Stimulated activated CD4-positive, alpha-beta T cell treated with anti-CD3 and anti-CD28 coated beads, Interleukin-15, amount 100 ng/mL, for 1 hour (primary cell): ENCODE measurements at places on chromosomes 4 and X.

DNA sequence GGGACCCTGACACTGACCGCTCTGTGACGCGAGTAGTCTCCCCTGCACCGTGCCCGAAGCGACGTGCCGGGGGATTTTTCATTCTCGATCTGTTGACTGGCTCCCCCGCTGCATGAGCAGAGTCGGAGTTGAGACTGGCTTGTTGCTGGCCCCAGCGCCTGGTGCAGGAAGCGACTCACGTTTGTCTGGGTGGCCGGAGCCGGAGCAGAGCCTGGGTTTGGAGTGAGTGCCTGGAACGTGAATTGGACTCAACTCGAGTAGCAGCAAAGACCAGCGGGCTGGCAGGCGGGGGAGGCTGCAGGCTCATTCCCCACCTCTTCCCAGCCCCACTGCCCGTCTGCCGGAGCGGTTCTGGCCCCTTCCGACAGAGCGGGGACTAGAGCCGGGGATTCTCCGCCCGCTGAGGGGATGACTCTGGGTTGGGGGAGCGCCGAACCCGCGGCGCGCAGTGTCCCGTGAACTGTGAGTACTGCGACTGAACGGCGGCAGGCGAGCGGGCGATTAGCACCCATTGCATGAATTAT is 554 bp downstream of the PCDH7 start:
- no peak for DNase-seq

GRCh38 chr4:80387390-80388283 is 52.1 kb downstream of the CFAP299 start:
- no peak for DNase-seq

- DNase-seq, result no peak
Measured at GRCh38 chr4:39616651-39617050, 22.0 kb downstream of the SMIM14 start.

GRCh38 chrX:20224814-20225487 is 41.8 kb downstream of the RPS6KA3 start:
- no peak for DNase-seq

GRCh38 chrX:28205905-28206304 is 224.7 kb upstream of the DCAF8L1 start:
- DNase-seq, result no peak

DNA sequence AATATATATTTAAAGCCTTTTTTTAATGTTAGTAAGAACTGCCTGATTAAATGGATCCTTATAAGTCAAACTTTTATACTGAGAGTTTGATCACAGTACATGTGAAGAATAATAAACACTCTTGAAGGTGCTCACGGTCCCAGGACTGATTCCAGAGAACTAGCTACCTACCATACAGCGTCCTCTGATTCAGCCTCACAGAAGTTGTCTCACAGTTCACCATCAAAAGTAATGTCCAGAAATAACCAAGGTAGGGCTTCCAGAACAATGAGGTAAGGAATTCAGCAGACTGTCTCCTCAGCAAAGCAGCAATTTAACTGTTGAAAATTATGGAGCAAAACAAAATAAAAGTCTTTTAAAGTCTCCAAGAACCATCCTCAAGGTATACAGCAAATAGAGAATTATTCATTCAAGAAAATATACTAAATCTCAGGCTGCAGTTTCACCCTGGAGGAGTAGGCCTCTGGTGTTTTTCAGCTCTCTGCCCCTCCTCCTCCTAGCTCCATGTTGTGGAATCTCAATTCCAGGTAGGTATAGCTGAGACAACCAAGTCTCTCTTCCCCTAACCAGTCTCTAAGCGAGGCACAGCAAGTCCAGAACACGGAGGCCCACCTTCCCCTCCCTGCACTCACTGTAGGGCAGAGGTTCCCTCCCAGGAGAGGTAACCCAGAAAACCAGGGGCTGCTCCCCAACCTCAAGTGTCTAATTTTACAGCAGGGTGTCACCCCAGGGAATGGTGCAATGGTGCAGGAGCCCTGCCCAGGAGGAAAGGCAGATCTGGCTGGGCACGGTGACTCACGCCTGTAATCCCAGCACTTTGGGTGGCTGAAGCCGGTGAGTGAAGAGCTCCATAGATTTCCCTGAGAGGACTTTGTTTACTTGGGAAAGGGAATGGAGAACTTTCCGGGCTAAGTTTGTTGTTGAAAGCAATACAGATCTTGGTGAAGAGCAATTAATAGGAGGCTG is 28.6 kb downstream of the FAM241A start:
- DNase-seq, result no peak

DNA sequence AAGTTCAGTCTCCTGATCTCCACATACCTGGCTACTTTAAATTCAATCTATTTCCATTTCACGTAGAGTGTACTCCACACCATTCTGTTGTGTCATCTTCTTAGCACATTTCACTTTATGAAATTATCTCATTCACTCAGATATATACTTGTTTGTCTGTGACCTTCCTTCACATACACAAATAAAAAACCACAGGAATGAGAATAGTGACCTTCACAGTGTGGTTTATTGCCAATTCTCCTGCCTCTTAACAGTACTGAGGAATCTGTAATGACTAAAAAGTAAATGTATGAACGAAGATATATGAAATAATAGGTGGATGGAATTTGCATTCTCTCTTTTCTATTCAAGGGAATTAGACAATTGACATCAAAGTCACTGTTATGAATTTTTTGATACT is 183.9 kb upstream of the PCDH7 start:
- DNase-seq, result no peak

- no peak for DNase-seq
Measured at GRCh38 chr4:160180211-160180610, 1077.3 kb downstream of the RAPGEF2 start.

GRCh38 chr4:125016892-125017299 is 297.9 kb upstream of the FAT4 start:
- DNase-seq, result no peak

DNA sequence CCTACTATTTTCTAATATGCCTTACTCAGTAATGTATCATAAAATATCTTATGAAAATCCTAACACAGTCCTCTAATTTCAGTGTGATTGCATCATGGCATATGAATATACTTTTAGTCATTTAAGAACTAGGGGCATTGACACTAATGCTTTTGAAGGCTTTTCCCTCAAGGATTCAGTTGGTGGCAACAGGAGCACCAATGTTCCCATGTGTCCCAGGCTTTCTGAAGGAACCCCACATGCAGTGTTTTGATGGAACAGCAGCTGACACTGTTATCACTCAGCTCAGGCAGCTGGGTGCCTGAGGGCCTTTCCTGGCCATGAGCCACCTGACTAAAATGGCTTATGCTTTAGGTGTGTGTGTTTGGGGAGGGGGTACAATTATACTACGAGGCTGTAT is 348.3 kb downstream of the ARHGAP24 start:
- no peak for DNase-seq

GRCh38 chrX:139770366-139770765 is 62.4 kb upstream of the MCF2 start:
- DNase-seq, result no peak

- no peak for DNase-seq
Measured at GRCh38 chr4:19177616-19178015, 1074.1 kb upstream of the SLIT2 start.

DNA sequence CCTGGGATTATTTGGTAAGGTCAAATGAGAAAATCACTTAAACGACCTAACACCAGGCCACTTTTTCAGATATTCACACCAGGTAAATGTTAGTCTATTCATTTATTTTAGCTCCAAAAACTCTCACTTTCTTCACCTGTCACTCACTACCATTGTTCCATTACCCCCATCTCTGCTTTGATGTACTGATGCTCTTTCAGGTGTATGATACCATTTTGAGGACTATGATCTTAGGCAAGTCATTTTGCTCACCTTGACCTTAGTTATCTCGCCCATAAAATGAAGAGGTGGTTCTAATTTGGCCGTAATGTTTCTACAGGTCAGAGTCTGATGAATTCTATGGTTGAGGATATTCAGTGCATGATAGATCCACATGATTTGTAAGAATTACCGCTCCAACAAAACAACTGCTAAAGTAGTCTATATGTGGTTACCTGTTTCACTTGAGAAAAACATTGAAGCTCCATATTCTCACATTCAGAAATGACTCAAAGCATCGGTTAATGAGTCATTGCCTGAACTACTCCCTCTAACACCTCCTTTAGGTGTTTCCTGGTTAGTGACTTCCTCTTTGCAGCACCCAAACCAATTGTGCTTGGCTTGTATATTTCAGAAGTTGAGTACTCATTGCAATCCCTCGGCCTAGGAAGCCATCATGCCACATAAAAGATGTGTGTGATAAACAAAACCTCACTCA is 4.5 kb downstream of the DTHD1 start:
- DNase-seq, result no peak

GRCh38 chr4:94933799-94934198 is 176.0 kb downstream of the BMPR1B start:
- DNase-seq, result no peak

DNA sequence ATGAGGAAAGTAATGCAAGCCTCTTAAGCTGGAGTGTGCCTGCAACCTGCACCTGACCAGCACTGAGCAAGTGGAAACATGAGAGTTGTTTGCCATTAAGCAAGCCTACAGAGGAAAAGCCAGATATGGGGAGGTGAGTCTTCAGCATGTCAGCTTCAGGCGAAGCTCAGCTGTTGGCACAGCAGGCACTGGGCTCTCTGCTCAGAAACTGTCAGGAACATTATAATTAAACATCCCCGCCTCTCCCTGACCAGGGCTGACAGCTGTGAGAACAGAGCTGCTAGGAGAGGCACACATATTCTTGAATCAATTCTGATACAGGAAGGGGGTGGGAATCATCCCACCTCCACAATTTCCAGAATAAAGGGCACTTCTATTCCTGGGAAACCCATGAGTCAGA is 19.0 kb upstream of the DCX start:
- DNase-seq, result no peak

GRCh38 chr4:74499986-74500781 is 55.2 kb downstream of the AREG start:
- no peak for DNase-seq

DNA sequence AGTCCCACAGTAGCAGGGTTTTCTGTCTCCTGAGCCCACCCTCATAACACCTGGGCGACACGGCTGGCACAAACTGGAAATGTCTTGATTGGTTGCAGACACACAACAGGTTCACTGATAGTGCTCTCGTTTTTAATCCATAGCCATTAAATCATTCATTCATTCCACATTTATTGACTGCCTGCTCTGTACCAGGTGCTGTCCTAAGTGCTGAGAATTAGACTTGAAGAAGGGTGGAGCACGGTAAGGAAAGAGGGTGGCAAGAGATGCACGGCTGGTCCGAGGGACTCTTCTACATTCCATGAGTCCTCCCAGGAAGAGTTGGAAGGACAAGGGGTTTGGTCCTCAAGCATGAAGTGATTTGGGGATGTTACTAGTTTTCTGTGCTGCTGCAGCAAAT is 100.0 kb downstream of the RELL1 start:
- no peak for DNase-seq

DNA sequence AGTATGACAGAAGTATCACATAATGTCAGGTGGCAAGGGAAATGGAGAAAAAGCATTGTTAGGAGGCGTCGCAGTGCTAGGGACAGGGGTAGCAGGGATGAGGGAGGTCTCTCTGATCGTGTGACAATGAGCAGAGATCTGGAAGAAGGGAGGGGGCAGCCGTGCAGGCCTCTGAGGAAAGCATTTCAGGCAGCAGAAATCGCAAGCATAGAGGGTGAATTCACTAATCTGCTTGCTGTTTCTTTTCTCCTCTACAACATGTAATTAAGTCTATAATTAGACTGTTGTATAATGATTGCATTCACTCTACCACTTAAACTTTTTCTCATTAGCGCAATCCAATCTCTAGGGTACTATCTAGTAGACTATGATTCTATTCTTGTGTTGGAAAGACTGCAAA is 9.1 kb downstream of the CYP4V2 start:
- no peak for DNase-seq

- no peak for DNase-seq
Measured at GRCh38 chrX:134443020-134443419, 16.9 kb upstream of the HPRT1 start.

DNA sequence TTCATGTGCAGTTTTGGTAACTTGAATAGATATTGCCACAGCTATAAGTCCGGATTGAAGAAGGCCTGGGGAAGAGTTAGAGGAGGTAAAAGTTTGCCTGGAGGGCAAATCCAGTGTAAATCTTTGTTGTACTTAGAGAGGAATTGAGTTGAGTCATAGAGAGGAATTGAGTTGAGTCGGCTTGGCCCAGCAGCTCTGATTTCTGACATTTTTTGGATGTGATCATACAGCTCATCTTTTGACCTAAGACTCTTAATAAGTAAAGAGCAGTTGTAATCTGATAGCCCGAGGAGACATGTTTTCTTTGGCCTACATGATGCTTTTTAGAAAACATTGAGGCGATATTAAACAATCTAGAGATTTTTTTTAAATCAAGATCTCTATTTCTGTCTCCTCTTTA is 3.9 kb downstream of the KIT start:
- no peak for DNase-seq

- no peak for DNase-seq
Measured at GRCh38 chr4:43968011-43968410, 480.6 kb downstream of the KCTD8 start.

GRCh38 chrX:151183912-151184565 is 7.7 kb downstream of the GPR50 start:
- DNase-seq, result no peak

GRCh38 chr4:97548943-97549583 is 594.2 kb downstream of the STPG2 start:
- DNase-seq, result no peak

- no peak for DNase-seq
Measured at GRCh38 chr4:26473893-26474292, 16.4 kb downstream of the CCKAR start.

DNA sequence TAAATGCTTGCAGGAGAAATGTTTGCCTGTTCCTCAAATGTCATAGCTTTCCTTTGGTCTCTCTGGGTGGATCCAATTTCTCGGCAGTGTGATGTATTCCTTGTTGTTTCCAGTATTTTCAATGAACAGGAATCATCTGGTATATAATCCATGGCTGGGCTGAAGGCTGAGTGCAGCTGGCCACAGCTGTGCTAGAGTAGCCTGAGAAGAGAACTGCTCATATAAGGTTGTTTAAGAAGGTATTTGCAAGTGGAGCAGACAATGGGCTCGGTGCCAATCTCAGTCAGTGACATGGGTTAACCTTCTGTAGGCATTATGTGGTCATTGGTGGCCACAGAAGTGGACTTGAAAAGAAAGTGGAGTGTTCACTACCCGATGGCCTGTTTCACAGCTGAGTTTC is 390.3 kb downstream of the SPRY1 start:
- no peak for DNase-seq

DNA sequence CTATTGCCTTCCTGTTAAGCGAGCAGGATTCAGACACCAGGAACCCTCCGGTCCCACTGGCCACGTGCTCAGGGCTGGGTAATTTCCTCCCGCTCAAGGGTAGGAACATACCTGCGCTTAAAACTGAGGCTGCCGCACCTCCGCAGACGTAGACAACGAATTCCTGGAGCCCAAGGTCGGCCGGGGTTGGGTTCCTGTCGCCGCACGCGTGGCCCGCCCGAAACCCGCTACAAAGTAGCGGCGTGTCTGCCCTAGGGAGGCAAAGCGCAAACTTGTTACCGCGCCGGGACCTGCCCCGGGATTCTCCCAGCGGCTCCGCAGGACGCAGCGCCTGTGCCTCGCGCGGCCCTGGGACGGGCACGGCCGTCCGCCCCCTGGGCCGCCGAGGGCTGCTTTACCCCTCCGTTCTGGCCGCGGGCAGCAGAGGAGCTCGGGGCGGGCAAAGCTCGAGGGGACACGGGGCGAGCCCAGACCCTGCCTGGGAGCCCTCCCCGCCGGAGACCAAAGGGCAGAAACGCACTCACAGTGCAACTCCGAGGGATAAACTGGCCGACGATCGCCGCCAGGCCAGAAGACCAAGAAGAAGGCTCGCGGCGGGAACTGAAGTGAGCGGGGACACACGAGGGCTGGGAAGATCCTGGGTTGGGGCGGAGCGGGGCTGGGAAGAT is at the start of gene ERVMER34-1:
ERVMER34-1 (minus strand) TSS at position 607 of the 668 bp plus-strand sequence. CDS start 5,905 bp downstream, outside the sequence.
- no peak for DNase-seq

GRCh38 chr4:33104273-33104672 is 2384.1 kb downstream of the PCDH7 start:
- no peak for DNase-seq
